ENCODE measurements at places on chromosomes 3 and 15. TPM values are rescaled to one million over a fixed set of nuclear protein-coding genes. Genes with fewer than 3 reads are reported as not detected.
A peak's percentile ranks its signal among the peaks of the same experiment; 100 is the strongest.

DNA sequence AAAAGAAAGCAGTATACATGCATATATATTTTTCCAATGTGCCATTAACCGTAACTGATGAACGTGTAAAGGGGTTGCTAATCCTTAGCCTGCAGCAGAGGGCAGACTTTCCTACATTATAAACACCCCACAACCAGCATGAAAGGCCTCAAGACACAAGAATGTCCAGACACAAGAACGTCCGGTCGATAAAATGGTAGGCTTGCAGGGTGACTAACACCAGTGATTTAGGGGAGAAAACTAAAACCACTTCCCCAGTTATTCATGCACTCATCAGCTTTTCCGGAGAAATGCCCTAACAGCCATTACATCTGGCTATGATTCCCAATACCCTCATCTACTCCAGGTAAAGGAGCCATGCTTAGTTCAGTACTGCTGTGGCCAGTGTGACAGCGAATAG lies 57.4 kb downstream of the LRTM1 start:
- peak; percentile 64 for DNase-seq

GRCh38 chr3:168498194-168498593 lies 402.5 kb upstream of the GOLIM4 start:
- DNase-seq, result no peak

- DNase-seq, result no peak
These were observed 26.7 kb downstream of the PCYT1A start for GRCh38 chr3:196260784-196261183.

- DNase-seq, result no peak
These were observed 11.9 kb upstream of the PKM start for GRCh38 chr15:72242775-72243370.

GRCh38 chr3:168094877-168095610 lies 680 bp downstream of the GOLIM4 start:
- DNase-seq, result no peak

DNA sequence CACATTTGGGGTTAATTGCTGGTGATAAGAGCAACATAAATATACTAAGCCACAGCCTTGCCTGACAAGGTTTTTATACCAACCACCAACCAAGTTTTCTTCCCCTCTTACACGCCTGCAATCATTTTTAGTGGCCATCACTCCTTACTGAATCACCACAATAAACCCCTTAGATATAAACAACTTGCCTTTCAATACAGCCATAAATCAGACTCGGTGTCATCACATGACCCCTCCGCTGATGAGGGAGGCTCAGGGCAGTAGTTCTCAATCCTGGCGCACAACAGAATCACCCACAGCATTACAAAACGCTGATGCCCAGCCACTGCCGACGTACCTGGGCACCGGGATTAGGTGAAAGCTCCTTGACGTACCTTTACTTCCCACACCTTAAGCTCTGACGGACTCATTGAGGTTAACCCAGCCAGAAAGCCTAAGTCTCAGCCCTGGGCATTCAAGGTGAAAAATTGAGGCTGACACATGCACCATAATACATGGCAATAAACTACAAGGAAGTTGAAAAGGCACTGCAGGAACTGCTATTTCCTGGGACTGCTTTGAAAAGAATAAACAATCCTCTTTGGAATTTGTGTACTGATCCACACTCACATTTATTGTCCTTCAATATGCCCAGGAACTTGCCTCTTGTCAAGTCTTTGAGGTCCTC lies 17.1 kb downstream of the ADCY5 start:
- no peak for DNase-seq

Gene IL5RA
- polyA plus RNA-seq, result 0.73 TPM

DNA sequence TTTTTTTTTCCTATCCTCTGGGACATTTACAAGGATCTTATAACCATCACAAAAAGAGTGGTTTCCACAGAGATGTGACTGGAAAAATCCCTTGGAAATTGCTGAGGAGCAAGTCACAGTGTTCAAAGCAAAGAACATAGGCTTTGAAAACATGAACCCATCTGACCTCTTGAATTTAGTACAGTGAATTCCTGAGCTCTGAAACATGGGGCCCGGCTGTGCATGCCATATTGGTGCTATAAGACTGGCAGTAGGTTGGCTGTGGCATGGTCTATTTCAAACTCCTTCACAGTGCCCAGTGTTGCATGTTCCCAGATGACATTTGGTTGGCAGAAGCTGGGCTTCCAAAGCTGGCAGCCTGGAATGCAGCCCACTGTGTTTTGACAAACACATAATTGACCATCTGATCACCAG lies 202.2 kb downstream of the TIGIT start:
- DNase-seq, result no peak

All from left kidney (tissue), 8 donors.